NCI-H748 treated with DMSO at 0.1 percent for 48 hours (cell line): ENCODE measurements at places on chromosomes 1 and 21.

GRCh38 chr1:27090911-27091310 lies 64.0 kb downstream of the SLC9A1 start:
- no peak for DNase-seq

GRCh38 chr1:151867765-151868411 lies 14.4 kb upstream of the THEM5 start:
- no peak for DNase-seq

DNA sequence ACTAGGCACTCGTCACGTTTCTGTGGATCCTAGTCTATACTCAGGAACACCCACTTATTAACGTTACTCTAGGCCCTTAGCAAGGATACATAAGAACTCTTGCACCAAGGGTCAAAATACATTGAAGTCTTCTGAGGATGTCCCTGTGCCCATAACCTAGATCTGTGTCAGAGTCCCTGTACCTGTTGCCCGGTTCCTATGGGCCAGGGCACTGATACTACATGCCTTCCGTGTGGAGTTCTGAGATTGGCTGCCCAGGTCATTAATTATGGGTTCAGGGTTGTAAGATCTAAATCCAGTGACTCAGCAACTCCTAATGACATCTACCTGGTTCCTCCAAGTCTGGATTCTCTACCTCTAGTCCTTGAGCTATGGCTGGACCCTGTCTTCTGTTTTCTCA lies 69.5 kb downstream of the GPR137B start:
- no peak for DNase-seq

DNA sequence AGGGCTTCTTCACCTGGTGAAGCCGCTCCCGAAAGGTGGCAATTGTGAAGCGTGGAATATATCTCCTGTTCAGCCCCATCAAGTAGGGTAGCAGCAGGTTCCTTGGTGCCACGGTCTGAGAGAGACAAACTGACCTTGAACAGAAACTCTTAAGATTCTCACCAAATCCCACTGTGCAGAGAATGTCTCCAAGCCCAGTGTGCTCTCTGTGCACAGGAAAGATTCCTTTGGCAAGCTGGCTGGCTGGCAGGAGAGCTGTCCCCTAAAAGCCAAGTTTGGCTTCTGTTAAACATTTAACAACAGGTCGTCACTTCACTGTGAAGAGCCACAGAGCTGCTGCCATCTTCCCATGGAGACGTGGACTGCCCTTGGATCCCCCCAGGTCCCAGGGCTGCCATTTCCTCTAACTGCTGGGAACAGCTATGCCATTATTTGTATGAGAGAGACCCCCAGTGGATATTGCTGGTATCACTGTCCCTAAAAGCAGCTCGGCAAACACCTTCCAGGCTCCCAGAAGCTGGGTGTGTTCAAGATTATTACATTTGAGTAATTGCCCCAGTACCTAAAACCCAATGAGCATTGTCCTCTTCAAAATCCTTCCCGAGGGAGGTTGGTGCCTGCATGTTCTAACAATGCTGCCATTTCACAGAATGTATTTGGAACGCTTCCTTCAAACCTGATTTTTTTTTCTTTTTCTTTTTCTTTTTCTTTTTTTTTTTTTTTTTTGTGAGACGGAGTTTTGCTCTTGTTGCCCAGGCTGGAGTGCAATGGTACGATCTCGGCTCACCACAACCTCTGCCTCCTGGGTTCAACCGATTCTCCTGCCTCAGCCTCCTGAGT lies 71.8 kb downstream of the CD58 start:
- DNase-seq: peak; percentile 55

GRCh38 chr1:93625582-93626327 lies 55.9 kb downstream of the BCAR3 start:
- DNase-seq: no peak

- DNase-seq: no peak
These were observed 357.9 kb upstream of the USP24 start for GRCh38 chr1:55572878-55573734.

- DNase-seq: peak; percentile 58
These were observed at the start of gene DONSON for GRCh38 chr21:33588485-33589335. Gene DONSON (minus strand): TSS chr21:33588684. CDS start chr21:33588641, 43 bp downstream.

- DNase-seq: no peak
These were observed at the start of gene FCRL3 for GRCh38 chr1:157700732-157701131. Gene FCRL3 (minus strand): TSS chr1:157700769. CDS start chr1:157700489, 280 bp downstream.

DNA sequence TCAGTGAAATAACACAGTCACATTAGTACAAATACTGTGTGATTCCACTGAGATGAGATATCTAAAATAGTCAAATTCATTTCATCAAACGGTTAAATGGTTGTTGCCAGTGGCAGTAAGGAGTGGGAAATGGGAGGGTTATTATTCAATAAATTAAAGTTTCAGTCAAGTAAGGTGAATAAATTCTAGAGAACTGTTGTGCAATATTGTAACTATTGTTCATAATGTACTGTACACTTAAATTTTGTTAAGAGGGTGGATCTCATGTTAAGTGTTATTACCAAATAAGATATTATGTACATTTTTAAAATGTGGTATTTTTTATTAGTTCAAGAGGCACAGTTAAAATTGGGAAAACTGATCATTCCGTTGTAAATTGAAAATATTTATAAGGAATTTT lies 463.3 kb upstream of the BRINP3 start:
- no peak for DNase-seq

DNA sequence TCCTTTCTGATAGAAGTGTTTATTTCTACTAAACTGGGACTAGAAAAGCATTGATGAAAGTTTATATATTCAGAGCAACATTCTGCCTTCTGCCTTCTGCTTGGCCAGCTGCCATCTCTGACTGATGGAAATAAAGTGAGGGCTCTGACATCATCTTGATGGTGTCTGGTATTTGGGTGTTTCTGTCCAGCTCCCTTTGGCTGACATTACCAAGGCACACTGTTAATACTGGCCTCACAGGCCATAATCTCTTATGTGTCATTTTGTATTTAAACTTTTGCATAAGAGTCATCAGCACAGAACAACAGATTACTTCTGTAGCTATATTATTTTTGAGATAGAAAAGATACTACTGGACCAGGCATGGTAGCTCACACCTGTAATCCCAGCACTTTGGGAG lies 216.9 kb downstream of the RYR2 start:
- no peak for DNase-seq

DNA sequence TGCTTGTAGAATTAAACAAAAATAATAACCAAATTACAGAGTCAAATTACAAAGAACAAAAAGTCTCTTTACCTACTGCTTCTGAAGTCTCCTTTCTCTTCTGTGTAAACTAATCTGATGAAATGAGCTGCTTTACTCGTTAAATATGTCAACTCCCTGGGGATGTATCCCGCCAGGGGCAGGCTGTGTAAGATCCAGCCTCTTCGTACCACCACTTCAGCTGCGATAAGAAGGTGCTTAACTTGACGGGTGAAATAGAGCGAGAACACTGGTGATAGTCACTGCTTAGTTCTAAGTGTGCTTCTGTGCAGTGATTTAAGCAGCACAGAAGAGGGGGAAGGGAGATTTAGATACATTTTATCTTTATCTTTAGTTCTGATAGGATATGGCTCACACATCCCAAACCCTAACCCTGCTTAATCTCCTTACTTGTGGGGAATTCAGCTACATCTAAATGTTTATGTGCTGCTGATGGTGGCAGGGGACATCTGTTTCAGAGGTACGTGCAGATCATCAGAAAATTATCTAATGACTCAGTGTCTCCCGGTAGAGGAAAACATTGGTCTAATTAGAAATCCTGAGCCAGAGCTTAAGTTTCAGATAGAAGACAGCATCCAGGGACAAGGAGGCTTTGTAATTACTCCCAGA lies 46.0 kb downstream of the RHOU start:
- DNase-seq: peak; percentile 23

- DNase-seq: no peak
These were observed 70.8 kb downstream of the PLPP3 start for GRCh38 chr1:56508523-56508983.

DNA sequence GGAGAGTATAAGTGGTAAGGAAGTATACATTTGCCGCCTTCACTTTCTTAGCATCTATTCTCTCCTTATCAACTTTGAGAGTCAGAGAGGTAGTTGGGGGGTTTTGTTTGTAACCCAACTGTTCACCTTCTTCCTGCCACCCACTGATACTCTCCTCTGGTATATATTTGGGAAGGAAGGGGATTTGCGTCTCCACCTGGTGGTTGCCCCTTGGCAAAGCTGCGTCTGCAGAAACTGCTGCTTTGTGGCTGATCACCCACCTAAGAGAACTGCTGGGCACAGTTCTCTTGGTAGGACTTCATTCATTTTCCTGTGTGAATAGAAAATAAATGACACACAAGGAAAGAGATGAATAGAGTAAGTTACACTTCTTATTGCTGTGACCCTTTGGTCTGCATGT lies 87.0 kb downstream of the SYT14 start:
- no peak for DNase-seq

DNA sequence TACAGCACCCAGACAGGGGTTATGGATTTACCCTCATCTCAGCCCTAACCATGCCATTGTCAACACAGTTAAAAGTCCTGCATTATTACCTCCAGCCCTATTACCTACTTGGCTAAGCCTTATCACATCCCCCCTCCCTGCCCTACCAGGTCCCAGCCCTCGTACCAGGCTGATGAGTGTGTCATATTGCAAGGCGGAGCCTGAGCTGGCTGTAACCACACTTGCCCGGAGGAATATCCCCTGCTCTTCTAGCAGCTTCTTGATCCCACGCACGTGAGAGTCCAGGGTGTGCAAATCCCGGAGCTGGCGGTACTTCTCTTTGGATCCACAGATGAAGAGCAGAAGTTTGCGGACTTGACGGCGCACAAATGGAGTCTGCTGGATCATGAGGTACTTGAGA lies 87.4 kb downstream of the UBR4 start:
- DNase-seq: no peak

- DNase-seq: no peak
These were observed 62.6 kb downstream of the VPS26C start for GRCh38 chr21:37204580-37204979.

GRCh38 chr21:34590520-34590919 lies 24.4 kb downstream of the RCAN1 start:
- peak; percentile 22 for DNase-seq

DNA sequence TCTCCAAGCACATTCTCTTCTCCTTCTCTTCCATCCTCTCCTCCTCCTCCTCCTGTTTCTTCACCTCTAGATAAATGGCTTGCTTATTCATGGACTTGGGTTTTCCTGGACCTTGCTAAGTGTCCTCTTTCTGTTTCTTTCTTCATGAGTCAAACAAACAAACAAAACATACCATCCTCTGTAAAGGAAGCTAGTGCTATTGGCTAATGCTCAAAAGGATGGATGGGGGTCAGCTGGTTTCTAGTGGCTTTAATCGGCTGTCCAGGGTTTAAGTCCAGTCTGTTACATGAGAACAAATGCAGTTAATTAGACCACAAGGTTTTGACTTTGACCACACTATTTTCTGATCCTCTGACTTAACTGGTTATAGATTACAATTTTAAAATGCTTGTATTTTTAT lies 83.8 kb upstream of the TSPAN2 start:
- no peak for DNase-seq

DNA sequence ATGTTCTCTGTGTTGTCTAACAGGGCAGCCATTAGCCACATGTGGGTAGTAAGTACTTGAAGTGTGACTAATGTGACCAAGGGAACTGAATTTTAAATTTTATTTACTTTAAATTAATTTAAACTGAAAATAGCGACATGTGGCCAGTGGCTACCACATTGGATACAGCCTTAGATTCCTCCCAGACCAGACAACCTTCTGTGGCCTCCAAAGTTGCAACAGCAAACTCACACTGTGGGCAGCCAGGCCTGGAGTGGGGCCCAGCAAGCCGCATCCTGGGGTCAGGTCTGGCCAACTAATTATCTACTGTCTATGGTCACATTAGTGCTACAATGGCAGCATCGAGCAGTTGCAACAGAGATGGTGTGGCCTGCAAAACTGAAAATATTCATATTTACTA lies 11.7 kb downstream of the EIF2D start:
- no peak for DNase-seq

DNA sequence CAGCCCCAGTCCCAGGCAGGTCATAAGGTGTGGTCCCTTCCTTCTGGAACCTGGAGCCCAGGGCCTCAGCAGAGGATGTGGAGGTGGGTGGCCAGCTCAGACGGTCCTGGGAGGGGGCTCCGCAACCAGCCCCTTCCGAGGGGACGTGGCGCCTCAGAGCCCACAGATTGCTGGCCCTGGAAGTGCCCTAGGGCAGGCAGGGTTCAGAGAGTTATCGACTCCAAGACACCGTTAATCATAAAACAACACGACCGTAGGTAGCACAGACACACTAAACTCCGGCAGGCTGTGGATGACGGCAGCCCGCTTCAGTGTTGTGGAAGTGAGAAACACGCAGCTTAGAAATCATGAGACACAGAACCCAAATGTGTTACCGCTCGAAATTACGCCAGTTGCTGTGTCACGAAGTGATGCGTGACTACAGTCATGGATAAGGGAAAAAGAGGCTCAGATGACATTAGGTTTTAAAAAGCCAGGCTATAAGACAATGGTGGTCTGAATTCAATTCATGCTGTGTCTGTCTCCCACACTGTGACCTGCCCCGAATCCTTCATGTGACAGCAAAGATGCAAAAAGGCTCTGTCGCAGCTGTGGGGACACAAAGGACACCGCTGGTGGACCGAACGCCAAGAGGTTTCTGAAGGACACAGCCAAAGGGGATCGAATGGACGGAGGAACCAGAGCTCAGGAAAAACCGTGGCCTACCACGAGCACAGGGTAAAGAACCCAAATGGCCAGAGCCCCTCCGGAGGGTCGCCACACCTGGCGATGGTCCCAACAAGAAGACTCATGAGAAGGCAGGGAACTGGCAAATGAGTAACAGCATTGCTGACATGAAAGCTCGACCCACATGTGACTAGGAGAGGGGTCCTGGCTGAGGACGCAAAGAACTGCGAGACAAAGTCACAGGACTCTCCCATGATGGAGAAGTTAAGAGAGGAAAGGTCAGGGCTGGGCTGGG lies 1.7 kb upstream of the SUMO3 start:
- no peak for DNase-seq

- no peak for DNase-seq
These were observed 114.2 kb downstream of the SLC16A1 start for GRCh38 chr1:112841825-112842224.

GRCh38 chr1:1157033-1157365 lies 16.7 kb upstream of the TTLL10 start:
- no peak for DNase-seq

- no peak for DNase-seq
These were observed 20.4 kb downstream of the ATF3 start for GRCh38 chr1:212628813-212629415.
